Stimulated activated CD4-positive, alpha-beta T cell treated with anti-CD3 and anti-CD28 coated beads, Interleukin-2, amount 100 ng/mL, for 4 hours (primary cell): ENCODE measurements at places on chromosomes 12 and 14.

GRCh38 chr14:51883232-51883631 lies 22.8 kb downstream of the GNG2 start:
- DNase-seq, result no peak

DNA sequence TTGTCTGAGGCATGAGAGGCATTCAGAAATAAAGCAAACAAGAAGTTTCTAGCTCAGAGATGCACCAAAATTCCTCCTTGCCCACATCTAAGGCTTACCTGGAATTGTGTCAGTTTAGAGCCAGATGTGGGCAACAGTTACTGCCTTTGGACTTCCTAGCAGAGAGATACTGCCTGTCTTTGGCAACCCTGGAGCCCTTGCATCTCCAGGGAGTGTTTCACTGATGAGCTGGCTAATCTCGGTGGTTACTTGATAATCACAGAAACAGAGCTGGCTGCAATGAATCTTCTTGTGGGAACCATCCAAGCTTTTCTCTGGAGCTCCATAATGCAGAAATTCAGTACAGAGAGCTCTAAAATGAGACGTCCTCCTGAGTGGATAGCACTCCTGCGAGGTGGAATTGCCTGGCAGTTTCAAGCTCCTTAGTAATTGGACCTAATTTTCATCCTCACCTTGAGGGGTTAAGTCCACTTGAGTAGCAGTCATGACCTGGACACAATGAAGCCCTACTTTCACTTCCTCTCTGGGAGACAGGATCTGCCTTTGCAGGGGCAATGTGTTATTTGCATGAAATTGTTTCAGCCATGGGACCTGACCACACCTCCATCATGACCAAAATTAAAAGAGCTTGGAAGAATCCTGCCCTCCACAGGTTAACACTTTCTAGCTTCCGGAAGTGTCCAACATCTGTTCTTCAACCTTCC lies 108.8 kb upstream of the ARHGAP5 start:
- no peak for DNase-seq

DNA sequence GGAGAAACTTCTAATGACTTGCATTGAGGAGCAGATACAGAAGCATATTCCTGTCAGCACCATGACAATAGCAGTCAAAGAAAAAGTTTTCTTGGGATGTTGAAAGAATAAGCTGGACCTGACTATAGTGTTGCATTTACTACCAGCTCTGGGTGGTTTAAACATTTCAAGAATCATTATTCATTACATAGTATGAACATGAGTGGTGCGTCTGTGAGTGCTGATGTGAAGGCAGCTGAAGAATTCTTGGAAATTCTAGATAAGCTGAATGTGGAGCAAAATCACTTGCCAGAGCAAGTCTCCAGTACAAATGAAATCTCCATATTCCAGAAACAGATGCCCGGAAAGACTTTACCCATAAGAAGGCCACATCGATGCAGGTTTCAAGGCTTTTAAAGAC lies 45.0 kb upstream of the STAB2 start:
- DNase-seq, result no peak

DNA sequence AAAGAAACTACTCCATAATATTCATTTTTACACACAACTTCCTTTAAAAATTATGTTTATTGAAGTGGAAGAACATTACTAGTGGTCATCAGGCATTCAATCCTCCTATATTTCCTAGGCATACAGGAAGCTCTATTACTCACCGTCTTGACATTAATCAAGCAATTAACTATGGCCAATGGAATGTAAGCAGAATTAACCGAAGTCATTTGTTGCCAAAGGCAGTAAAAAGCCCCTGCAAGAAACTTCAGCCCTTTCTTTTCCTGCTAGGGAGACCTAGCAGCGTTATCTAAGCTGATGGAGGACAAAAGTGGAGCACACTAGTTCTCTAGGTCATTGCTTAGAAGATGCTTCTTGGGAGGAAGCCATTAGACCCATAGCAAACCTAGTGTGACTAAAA lies 399.6 kb downstream of the KCNH5 start:
- DNase-seq, result no peak

DNA sequence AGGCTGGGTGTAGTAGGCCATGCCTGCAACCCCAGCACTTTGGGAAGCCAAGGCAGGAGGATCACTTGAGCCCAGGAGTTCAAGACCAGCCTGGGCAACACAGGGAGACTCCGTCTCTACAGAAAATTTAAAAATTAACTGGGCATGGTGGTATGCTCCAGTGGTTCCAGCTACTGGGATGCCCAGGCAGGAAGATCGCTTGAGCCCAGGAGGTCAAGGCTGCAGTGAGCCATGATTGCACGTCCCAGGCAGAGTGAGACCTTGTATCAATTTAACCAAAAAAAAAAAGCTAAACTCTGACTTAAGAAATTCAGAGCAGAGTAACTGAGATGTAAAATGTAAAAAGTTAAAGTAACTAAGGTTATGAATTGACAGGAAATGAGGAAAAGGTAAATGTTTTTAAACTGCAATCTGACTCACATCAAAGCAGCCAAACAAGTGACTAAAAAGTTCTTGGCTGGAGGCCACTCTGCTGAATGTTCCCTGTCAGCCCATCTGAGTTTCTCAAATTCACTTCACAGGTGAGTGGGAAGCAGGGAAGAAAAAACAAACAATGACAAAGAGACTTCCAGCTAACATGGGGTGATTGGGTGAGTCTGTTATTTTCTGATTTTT lies 21.3 kb downstream of the PRKD1 start:
- no peak for DNase-seq

- DNase-seq, result no peak
These were observed 24.2 kb upstream of the MMP17 start for GRCh38 chr12:131803961-131804521.

DNA sequence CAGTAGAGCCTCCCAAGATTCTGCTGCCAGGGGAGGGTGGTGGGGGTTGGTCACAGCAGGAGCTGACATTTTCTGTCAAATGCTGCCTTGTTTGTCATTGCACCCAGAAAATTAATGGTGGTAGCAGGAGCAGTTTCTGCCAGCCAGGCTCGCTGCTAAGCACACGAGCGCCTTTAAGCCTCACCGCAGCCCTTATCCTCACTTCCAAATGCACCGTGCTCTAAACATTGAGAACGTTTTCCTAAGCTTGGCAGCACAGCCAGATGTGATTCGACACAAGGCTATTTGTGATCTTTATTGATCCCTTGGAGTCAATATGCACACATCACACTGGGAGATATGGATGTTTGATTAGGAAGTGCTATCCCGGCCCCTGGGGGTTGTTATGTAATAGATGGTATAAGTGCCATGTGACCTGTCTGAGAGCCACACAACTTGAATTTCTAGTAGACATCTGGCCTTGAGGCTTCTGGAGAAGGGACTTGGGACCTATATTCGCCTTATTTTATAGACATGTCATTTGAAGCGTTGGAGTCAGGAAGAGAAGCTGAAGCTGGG lies 31.6 kb upstream of the BEGAIN start:
- no peak for DNase-seq

DNA sequence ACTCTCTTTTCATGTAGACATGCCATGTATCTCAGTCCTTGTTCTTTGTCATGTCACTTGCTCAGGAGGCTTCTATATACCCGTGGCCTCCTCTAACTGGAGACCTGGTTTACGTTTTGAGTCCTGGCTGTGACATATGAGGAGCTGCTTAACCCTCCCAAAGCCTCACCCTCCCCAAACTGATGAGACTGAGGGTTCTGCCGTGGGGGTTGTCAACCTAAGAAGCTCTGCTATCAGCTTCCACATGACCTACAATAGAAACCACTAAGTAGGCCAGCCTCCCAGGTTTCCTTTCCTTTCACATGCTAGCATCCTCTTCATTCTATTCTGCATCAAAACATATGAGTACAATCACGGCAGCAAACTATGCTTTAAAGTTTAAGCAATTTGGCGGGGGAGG lies 76.8 kb upstream of the WSCD2 start:
- no peak for DNase-seq

DNA sequence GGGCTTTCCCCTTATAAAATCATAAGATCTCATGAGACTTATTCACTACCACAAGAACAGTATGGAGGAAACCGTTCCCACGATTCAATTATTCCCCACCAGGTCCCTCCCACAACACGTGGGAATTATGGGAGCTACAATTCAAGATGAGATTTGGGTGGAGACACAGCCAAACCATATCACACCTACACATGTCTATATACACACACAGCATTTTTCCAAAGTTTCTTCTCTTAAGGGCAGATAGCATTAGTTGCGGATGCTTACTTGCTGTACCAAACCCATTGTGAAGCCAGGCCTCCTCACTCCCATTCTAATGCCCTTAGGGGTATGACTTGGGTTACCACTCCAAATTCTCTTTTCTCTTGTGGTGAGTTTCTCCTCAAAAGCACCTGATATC lies 104.1 kb upstream of the RAP1B start:
- no peak for DNase-seq

DNA sequence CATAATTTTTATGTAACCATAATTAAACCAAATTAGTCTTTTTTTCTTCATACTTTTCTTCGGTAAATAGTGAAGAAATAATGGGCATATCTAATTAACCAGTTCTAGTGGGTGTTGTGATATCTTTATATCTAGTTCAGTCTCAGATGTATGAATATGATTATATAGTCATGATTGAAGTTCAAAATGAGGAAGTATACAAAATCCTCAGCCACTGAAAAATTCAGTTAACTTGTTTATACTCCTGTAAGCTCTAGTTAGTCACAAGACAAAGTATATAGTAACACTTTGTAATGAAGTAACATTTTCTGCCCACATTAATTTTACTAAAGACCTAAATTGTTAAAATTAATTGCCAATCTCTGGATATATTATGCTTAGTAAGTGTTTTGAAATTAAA lies 46.5 kb downstream of the CAND1 start:
- no peak for DNase-seq

DNA sequence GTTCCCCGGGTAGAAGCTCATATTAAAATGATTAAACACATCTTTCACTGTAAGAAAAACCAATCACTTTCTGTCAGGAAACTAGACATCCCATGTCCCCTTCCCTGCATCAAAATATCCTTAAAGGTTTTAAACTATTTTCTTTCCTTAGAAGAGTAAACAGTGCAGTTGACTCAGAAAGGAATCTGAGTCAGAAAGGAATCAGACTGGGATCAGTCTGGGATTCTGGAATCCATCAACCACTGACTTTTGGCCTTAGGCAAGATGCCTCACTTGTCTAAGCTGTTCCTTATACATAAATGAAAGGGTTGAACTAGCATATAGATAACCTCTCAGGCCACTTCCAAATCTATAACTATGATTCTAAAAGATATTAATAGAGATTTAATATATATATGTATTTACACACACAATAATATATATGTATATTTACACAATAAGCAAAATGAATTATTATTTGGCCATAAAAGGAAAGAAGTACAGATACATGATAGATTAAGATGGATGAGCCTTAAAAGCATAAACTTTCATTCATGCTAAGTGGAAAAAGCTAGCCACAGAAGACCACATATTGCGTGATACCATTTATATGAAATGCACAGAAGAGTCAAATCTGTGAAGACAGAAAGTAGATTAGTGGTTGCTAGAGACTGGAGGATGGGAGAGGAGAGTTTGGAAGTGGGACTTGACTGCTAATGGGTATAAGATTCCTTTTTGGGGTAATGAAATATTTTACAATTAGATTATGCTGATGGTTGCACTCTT lies 114.4 kb downstream of the SLC38A1 start:
- DNase-seq, result no peak

DNA sequence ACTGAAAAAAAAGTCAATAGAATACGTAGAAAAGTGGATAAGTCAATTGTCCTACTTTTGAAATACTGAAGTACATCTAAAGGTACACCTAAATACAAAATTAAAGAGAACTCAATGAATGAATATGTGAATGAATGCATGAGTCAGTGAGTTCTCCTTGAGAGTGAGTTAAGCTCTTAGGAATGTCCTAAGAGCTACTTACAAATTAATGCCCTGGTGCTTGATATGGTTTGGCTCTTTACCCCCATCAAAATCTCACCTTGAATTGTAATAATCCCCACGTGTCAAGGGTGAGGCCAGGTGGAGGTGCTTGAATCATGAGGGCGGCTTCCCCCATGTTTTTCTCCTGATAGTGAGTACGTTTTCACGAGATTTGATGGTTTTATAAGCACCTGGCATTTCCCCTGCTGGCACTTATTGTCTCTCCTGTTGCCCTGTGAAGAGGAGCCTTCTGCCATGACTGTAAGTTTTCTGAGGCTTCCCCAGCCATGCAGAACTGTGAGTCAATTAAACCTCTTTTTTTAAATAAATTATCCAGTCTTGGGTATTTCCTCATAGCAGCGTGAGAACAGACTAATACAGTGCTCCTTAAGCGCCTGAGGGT lies 192.2 kb upstream of the ARHGAP5 start:
- DNase-seq, result no peak

- DNase-seq, result no peak
These were observed 70.7 kb downstream of the SLC8A3 start for GRCh38 chr14:70118064-70118463.

DNA sequence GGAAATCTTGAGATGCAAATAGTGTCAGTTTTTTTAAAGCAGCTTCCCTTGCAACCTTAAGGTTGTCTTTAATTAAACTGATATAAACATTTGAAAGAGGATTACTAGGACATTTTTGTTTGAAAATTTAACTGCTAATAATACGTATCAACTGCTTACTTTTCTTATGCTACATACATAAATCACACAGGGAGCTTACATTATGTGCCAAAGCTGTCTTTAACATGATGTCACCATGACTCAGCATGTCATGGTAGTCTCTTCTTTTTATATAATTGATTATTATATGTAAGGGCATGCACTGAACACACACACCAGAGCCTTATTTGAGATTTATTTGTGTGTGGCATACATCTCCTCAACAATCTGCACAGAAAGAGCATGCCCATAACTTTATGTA lies 63.0 kb upstream of the PTHLH start:
- no peak for DNase-seq

DNA sequence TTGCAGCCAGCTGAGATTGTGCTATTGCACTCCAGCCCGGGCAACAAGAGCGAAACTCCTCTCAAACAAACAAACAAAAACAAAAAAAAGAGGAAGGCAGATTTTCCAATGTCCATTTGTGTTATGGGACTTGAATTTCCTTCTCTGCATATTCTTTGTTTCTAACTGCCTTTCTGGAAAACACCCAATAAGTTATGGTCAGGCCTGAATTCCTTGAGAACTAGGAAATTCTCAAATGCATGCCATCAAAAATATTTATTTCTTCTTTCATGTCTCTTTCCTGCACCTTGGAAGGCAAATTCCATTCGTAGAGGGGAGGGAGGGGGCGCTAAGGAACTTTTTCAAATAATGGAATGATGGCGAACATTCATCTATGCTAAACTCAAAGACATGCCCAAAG lies 117.6 kb upstream of the TMCC3 start:
- DNase-seq, result no peak

DNA sequence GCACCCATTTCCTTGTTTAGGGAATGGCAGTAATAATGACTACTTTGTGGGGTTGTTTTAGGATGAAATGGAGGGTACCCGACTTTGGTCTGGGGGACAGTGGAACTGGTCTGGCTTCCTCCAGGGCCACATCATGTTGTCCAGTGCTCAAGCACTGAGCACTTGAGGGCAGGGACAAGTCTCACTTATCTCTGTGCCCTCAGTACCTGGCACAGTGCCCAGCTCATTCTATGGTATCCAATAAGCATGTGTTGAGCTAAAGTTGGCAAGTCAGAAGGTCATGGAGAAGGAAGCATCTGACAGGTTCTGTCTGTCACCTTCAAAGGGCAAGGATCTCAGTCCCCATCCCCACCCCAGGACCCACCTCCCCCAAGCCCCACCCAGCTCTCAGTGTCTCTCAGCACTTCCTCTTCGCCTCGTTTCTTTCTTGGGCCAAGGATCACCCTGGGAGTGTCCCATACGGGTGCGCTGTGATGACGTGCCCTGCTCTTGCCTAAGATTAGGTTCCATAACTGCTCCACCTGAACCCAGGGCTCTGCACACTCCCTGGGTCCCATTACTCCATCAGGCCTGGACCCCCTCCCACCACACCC lies 24.3 kb upstream of the TMEM106C start:
- no peak for DNase-seq
